A549 treated with Mapracorat at 1 μM for 4 hours (cell line): ENCODE measurements at places on chromosomes 16 and 17. TPM values are rescaled to one million over a fixed set of nuclear protein-coding genes. Genes with fewer than 3 reads are reported as not detected.

TBC1D3K gene
- total RNA-seq: not detected in 5 replicates

TRIM65 gene
- total RNA-seq: 27.9 to 41.7 TPM (median 38.6 TPM) in 5 replicates

CD300LB gene
- total RNA-seq: 0.07 to 0.11 TPM in 2 of 5 replicates, not detected in the others

CBLN1 gene
- total RNA-seq: 0.06 to 0.16 TPM (median 0.10 TPM) in 3 of 5 replicates, not detected in the others

ZSCAN10 gene
- total RNA-seq: 0.20 TPM in 1 of 5 replicates, not detected in the others

BEAN1 gene
- 3.7 to 6.7 TPM (median 4.6 TPM) in 5 replicates for total RNA-seq

OR1F1 gene
- total RNA-seq: 0.17 to 0.65 TPM (median 0.43 TPM) in 4 of 5 replicates, not detected in the other

NPB gene
- total RNA-seq: 0.39 to 0.65 TPM (median 0.55 TPM) in 5 replicates

NEK8 gene
- 3.1 to 5.0 TPM (median 4.1 TPM) in 5 replicates for total RNA-seq

PARD6A gene
- total RNA-seq: 1.3 to 2.8 TPM (median 2.2 TPM) in 5 replicates

MT4 gene
- not detected in 5 replicates for total RNA-seq

IRX5 gene
- 1.6 to 2.3 TPM (median 2.0 TPM) in 5 replicates for total RNA-seq

NUBP2 gene
- 53.4 to 92.2 TPM (median 81.1 TPM) in 5 replicates for total RNA-seq

BIRC5 gene
- 102 to 105 TPM (median 103 TPM) in 5 replicates for total RNA-seq

AGRP gene
- total RNA-seq: not detected in 5 replicates

PIRT gene
- not detected in 5 replicates for total RNA-seq

NEUROD2 gene
- 0.08 TPM in 1 of 5 replicates, not detected in the others for total RNA-seq

SLC35G6 gene
- 0.07 TPM in 1 of 5 replicates, not detected in the others for total RNA-seq

CTF1 gene
- 0.11 to 0.39 TPM (median 0.15 TPM) in 5 replicates for total RNA-seq

MILR1 gene
- total RNA-seq: 1.3 to 2.2 TPM (median 1.7 TPM) in 5 replicates

TMEM238L gene
- not detected in 5 replicates for total RNA-seq

FA2H gene
- total RNA-seq: 28.5 to 33.6 TPM (median 31.6 TPM) in 5 replicates

STAC2 gene
- 2.3 to 3.4 TPM (median 2.9 TPM) in 5 replicates for total RNA-seq

KRT20 gene
- 0.17 to 0.45 TPM (median 0.26 TPM) in 5 replicates for total RNA-seq

NPTX1 gene
- 120 to 209 TPM (median 169 TPM) in 5 replicates for total RNA-seq

AATK gene
- 0.25 to 0.65 TPM (median 0.33 TPM) in 5 replicates for total RNA-seq

CDC42EP4 gene
- total RNA-seq: 53.3 to 69.1 TPM (median 68.3 TPM) in 5 replicates

VWA3A gene
- total RNA-seq: 0.03 to 0.11 TPM (median 0.07 TPM) in 3 of 5 replicates, not detected in the others

HNF1B gene
- 17.4 to 21.8 TPM (median 20.7 TPM) in 5 replicates for total RNA-seq

ACE gene
- 1.4 to 2.5 TPM (median 1.4 TPM) in 5 replicates for total RNA-seq

FBXW10 gene
- total RNA-seq: 0.61 to 1.7 TPM (median 1.0 TPM) in 5 replicates

HS3ST2 gene
- total RNA-seq: not detected in 5 replicates

SLC16A11 gene
- not detected in 5 replicates for total RNA-seq

CANT1 gene
- total RNA-seq: 66.7 to 84.5 TPM (median 78.5 TPM) in 5 replicates

CA7 gene
- total RNA-seq: 0.08 TPM in 1 of 5 replicates, not detected in the others
